ENCODE measurements at places on chromosomes 5 and 9.

DNA sequence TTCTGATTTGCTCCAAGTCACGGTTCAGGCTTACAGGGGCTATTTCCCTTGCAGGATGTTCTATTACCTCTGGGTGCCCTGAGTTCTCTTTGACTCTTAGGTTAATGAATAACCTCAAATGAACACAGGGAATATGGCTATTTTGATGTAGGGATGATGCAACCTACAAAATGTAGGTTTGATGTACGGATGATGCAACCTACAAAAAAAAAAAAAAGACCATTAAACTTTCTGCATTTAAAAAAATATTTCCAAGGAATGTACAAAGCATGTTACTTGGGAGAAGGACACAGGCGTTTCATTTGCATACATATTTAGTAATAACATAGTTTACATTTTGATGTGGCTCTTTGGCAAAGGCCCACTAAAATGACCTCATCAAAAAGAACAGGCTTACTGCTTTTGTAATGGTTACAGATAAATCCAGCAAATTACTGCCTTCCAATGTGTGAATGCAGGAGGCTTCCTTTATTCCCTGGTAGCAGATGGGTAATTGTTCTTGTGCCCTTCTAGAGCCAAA lies 36.3 kb downstream of the ZNF474 start:
- DNase-seq: no peak

DNA sequence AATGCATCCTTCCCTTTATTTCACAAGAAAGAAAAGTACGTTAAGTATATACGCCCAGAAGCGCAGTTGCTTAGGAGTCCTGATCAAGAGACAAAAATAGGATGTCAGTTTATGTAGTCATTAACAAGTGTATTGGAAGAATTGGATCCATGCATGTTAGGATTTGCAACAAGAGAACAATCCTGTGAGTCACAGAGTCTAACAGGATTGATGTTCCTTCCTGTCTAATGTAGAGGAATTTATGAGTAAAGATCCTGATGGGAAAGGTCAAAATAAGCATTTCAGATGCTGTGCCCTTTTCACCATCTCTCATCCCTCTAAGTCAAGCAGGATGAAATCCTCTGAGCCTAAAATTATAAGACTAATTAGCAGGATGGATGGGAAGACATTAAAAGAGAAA lies 406.0 kb upstream of the GRIA1 start:
- no peak for DNase-seq

DNA sequence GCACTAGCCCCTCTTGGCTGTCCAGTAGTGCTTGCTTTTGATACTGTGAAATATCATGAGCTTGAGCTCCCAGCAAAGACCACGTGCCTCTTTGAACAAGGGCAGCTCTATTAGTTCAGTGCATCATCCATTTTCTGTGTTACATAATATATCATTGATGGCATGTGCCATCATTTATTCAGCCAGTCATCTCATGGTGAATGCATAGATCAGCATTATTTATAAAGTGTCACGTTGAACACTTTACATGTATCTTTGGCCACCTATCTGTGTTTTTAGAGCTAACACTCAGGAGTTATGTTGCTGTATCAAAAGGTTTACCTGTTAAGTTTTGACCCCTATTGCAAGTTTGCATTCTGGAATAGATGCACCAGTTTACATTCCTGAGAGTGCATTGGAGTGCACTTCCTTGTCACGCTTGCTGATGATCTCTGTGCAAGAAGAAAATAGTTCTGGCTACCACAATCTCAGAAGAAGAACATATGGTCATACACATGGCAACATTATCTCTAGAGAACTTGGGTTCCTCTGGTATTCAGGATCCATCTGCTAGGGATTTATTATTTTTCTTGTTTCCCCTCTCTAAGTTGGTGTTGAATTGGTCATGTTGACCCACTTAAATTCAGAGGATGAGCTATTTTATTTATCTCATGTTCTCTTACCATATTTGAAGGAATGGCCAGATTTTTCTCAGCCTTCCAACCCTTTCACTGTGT lies 120.9 kb downstream of the SH3GL2 start:
- no peak for DNase-seq

DNA sequence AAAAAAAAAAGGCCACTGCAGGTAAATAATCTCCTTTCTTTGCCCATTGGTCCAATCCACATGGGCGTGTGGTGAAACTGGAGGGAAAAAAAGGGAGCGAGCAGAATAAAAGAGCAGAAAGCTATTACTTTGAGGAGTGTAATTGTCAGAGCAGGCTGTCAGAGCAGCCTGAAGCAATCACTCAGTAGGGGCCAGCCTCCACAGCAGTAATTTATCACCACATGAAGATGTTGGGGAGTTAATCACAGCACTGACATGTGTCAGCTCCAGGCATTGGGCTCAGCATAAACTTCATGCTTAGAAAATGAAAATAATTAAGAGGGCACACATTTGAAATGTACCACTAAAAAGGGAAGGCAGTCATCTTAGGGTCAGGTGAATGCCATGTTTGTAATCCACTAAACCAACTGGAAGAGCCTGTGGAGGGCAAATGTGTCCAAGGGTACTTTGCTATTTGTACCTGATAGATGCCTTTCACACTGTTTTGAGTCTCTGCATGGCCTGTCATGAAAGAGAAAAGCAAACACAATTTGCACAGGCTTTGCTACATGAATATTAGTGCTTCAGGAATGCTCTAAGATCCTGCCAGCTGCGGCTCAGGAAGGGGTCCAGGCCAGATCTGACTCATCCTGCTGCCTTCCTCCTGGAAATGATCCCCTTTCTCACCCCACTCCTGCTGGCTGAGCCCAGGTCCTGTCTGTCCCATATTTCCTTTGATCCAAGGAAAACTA lies 2.9 kb upstream of the PTGER4 start:
- DNase-seq: peak; percentile 48

GRCh38 chr9:97412626-97413385 lies 910 bp downstream of the TDRD7 start:
- no peak for DNase-seq

DNA sequence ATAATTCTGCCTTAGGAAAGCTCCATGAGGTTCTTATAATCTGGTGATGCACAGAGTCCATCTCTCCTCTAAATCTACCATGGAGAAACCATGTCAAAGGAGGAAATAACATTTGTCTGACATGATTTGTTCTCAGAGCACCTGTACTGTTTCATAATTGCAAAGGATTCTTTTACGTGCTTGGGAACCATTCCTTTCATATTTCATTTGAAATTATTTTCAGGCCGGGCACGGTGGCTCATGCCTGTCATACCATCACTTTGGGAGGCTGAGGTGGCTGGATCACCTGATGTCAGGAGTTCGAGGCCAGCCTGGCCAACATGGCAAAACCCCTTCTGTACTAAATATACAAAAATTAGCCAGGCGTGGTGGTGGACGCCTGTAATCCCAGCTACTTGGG lies 65.4 kb downstream of the UGCG start:
- no peak for DNase-seq

GRCh38 chr9:77800924-77801551 lies 152.9 kb upstream of the GNA14 start:
- no peak for DNase-seq

- no peak for DNase-seq
Observed at GRCh38 chr9:130188860-130189481, 16.8 kb downstream of the NCS1 start.

DNA sequence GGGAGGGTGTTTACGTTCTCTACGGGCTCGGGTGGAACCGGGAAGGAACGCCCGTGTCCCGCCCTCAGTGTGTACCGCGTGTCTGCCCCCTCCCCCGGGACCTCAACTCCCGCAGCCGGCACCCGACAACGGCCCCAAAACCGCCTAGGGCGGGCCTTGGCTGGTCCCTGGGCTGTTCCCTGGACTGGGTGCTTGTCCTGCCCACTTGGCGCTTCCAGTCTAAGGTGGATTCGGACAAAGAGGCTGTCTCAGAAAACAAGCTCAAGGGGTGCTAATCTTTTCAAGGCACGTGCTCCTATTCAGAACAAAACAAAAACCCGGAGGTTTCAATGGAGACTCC lies 379 bp upstream of the CLK4 start:
- no peak for DNase-seq

DNA sequence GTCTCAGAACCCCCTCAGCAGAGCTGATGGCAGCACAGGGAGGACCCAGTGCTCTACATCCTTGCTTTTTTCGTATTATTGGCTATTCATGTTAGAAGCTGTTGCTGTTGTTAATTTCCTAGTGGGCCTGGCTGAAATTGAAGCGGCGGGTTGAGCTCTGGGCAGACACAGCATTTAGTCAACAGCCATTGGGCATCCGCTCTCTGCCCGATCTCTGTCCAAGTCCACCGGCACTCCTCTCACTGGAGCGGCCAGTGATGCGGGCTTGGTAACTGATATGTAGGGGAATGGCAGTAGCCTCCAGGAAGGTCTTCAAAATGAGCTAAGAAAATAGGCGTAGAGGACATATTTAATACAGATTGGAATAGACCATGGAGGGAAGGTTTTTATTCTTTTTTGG lies 1.3 kb upstream of the GARNL3 start:
- DNase-seq: no peak

GRCh38 chr9:37005517-37006140 lies 28.4 kb downstream of the PAX5 start:
- no peak for DNase-seq

GRCh38 chr5:26884481-26884880 lies 153.9 kb downstream of the CDH9 start:
- no peak for DNase-seq

DNA sequence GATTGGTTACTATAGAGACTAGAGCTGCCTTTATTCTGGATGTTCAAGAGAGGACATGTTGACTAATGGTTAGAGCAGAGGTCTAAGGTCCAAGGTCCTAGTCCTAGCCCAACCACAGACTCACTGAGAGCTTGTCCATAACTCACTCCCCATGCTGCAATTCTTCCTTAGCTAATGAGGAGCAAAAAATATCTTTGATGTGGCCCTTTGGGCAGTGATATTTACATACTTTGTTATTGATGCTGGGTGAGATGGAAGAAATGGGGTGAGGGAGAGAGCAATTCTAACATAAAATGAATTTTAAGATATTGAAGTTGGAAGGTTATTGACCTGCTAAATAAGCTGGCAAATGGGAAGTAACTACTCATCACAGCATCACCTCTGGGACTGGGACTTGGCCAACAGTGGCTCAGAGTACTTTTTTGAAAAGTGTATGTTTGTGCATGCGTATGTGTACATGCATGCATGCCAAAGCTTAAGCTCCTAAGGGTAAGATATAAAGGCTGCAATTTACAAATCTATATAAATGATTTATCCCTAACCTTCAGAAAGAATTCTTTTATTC lies 58.0 kb upstream of the ANKRD55 start:
- no peak for DNase-seq

GRCh38 chr5:33608344-33609041 lies 167.7 kb downstream of the TARS1 start:
- DNase-seq: no peak

DNA sequence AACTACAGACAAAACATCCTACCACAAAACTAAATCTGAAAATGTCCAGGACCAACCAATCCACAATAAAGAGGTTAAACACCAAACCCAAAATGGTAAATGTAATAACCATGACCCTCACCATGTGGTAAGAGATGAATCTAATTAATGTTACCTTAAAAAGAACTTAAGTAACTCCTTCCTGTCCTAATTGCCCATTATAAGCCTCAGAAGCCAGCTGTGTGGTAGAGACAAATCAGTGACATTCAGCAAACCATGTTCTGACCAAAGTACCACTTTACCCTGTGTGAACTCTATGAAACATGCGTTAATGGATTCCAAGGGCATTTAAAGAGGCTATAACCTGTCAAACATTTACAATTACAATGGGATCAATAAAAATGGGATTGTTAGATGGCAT lies 25.0 kb downstream of the LPAR1 start:
- no peak for DNase-seq

GRCh38 chr5:178110511-178110910 lies 2.8 kb upstream of the N4BP3 start:
- DNase-seq: no peak

All from left hindlimb (tissue), 1 donor.